ENCODE measurements at places on chromosomes 12 and 14.

DNA sequence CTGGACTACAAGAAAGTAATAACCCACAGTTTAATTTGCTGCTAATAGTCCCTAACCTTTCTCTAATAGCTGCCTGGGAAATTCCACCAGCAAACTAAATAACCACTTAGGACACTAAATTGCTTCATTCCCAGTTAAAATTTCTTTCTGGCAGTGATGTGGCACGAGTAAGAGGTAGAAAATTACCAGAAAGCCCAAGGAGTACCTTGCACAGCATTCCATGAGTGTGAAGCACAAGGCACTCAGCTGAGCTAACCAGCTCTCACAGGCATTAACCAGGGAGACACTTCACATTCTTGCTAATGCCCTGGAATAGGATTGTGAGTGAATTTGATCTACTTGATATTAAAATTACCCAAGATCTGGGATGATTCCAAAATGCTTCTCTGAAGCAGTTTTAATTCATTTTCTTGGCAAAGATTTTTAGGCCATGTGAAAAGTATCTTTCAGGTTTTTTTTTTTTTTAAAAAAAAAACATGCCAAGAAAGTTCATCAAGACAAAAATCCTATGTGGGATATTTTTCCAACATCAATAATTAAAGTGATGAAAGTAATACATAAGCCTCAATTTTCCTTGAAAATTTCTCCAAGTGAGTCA, 29.5 kb downstream of the TSPAN8 start:
- DNase-seq, result no peak

GRCh38 chr12:12034344-12034743, 36.4 kb upstream of the BCL2L14 start:
- DNase-seq, result no peak

- no peak for DNase-seq
Observed at GRCh38 chr12:116495260-116495659, 63.9 kb upstream of the MAP1LC3B2 start.

- DNase-seq, result no peak
Observed at GRCh38 chr14:72682188-72682587, 211.7 kb downstream of the DPF3 start.

DNA sequence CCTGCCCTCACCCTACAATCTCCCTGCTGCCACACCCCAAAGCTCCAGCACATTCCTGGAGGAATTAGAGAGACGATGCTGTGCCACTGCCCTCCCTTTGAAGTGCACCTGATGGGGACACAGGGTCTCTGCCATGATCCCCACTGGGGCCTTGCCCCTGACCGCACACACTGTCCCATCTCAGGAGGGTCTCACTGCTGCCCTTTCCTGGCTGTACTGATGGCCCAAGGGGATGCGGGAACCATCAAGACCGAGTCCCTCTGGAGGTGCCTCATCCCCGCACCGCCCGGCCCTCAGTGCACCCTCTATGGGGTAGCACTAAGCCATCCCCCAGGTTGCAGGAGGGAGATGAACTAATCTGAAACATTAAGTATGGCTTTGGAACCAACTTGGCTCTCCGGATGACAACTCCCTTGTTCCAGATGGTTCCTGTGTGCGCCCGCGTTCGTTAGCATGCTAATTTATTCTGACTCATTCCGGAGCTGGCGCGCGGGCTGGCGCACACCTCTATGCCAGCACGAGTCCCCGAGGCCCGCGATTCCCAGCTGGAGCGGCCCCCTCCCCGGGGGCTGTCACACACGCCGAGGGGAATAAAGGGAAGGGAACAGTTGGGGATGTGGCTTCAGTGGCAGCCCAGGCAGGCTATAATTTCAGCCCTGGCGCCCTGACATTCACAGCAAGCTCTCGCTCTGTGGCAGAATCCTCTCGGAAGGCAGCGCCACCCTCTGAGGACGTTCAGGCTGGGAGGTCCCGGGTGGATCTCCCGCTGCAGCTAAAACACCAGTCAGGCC, 34.2 kb upstream of the C14orf180 start:
- DNase-seq, result no peak

GRCh38 chr14:90602088-90602687, 205.4 kb downstream of the CALM1 start:
- DNase-seq, result no peak

DNA sequence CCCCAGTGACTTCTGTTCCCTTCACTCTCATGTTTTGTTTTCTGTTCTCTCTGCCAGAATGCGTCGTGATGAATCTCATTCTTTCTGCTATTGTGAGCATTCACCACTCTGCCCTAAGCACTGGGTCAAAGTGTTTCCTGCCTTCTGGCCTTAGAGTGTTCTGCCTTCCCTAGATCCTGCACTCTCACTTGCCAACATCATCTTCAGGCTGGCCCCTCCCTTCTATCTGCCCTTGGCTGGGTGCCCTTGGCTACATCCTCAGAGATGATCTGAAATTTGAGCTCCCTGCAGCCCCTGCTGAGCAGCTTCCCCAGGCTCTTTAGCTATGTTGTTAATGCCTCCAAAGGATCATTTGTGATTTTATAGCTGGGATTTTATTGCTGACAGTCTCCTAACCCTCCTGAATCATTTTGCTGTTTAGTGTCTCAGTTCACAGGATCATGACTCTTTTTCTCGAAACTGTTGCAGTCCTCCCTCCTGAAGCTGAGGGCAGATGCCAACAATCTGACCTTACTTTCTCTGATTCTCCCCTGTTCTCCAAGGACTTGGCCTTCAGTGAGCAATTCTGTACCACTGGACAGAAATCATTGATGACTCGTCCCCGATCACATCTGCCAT, 4.5 kb downstream of the DHRS2 start:
- DNase-seq, result no peak

Measured in stimulated activated CD4-positive, alpha-beta T cell treated with anti-CD3 and anti-CD28 coated beads, Interleukin-15, amount 100 ng/mL, for 48 hours (primary cell).